Smooth muscle cell of the coronary artery (primary cell): ENCODE measurements at places on chromosomes 11 and 22. TPM values are rescaled to one million over a fixed set of nuclear protein-coding genes. Genes with fewer than 3 reads are reported as not detected.

PICALM gene
- 150 and 278 TPM in 2 replicates for total RNA-seq

PHOX2A gene
- total RNA-seq = not detected in 2 replicates

TRIM22 gene
- total RNA-seq = 73.4 and 161 TPM in 2 replicates

CHRM1 gene
- not detected in 2 replicates for total RNA-seq

SUSD2 gene
- 1.2 and 4.7 TPM in 2 replicates for total RNA-seq

OR2AT4 gene
- total RNA-seq = not detected in 2 replicates

PANX2 gene
- total RNA-seq = 0.35 and 0.98 TPM in 2 replicates

HEPHL1 gene
- 0.30 TPM in 1 of 2 replicates, not detected in the other for total RNA-seq

GDPD4 gene
- total RNA-seq = not detected in 2 replicates

SYCE3 gene
- total RNA-seq = not detected in 2 replicates

MOV10L1 gene
- 0.23 and 16.9 TPM in 2 replicates for total RNA-seq

FANCF gene
- total RNA-seq = 2.6 and 8.0 TPM in 2 replicates

FXYD2 gene
- not detected in 2 replicates for total RNA-seq

KCNE3 gene
- 0.15 and 16.1 TPM in 2 replicates for total RNA-seq

RRP8 gene
- 6.1 and 12.2 TPM in 2 replicates for total RNA-seq

BAIAP2L2 gene
- total RNA-seq = 0.45 and 1.1 TPM in 2 replicates

OR5W2 gene
- total RNA-seq = not detected in 2 replicates

OSM gene
- not detected in 2 replicates for total RNA-seq

LARGE1 gene
- 7.2 and 28.7 TPM in 2 replicates for total RNA-seq

C11orf87 gene
- under 0.01 TPM in 1 of 2 replicates, not detected in the other for total RNA-seq

PNPLA5 gene
- total RNA-seq = not detected in 2 replicates

NCAM1 gene
- total RNA-seq = 0.30 and 0.59 TPM in 2 replicates

DDI1 gene
- not detected in 2 replicates for total RNA-seq

DNAJB7 gene
- not detected in 2 replicates for total RNA-seq
